H9 (cell line): ENCODE measurements at places on chromosomes 4 and X. TPM values are rescaled to one million over a fixed set of nuclear protein-coding genes. Genes with fewer than 3 reads are reported as not detected.

GRCh38 chrX:119549327-119550016 lies 15.7 kb downstream of the STEEP1 start:
- DNase-seq: no peak
- no peak overlapping the region for H3K27ac ChIP-seq
- no peak overlapping the region for H3K4me3 ChIP-seq
- H3K36me3 ChIP-seq: no peaks in the 10 kb centered on the region; the same call in 2 of the 3 replicates

GRCh38 chrX:153765138-153766079 lies 1.4 kb downstream of the PLXNB3 start:
- no peaks in the 10 kb centered on the region for H3K27me3 ChIP-seq
- H3K36me3 ChIP-seq: peaks cover 2% of the 10 kb centered on the region
- peak; percentile 24 for DNase-seq
- no peaks in the 10 kb centered on the region for H3K4me1 ChIP-seq

GRCh38 chr4:127141856-127142255 lies 490.9 kb upstream of the INTU start:
- no peak overlapping the region for H3K4me3 ChIP-seq
- no peaks in the 10 kb centered on the region for H3K27me3 ChIP-seq
- H3K4me1 ChIP-seq: no peaks in the 10 kb centered on the region
- H3K27ac ChIP-seq: no peak overlapping the region

GRCh38 chrX:1150569-1151347 lies 61.7 kb downstream of the CRLF2 start:
- H3K4me1 ChIP-seq: no peaks in the 10 kb centered on the region
- H3K4me3 ChIP-seq: no peak overlapping the region
- no peaks in the 10 kb centered on the region for H3K27me3 ChIP-seq
- no peaks in the 10 kb centered on the region for H3K36me3 ChIP-seq
- peak; percentile 11 for DNase-seq

GRCh38 chr4:17618926-17619325 lies 4.5 kb downstream of the MED28 start:
- no peak overlapping the region for H3K4me3 ChIP-seq
- DNase-seq: no peak
- peaks cover 36% of the 10 kb centered on the region for H3K36me3 ChIP-seq
- no peak overlapping the region for H3K27ac ChIP-seq
- no peaks in the 10 kb centered on the region for H3K4me1 ChIP-seq

GRCh38 chrX:132584936-132585335 lies 96.1 kb upstream of the MBNL3 start:
- H3K36me3 ChIP-seq: no peaks in the 10 kb centered on the region
- H3K27me3 ChIP-seq: no peaks in the 10 kb centered on the region
- no peak for DNase-seq
- H3K27ac ChIP-seq: no peak overlapping the region

DNA sequence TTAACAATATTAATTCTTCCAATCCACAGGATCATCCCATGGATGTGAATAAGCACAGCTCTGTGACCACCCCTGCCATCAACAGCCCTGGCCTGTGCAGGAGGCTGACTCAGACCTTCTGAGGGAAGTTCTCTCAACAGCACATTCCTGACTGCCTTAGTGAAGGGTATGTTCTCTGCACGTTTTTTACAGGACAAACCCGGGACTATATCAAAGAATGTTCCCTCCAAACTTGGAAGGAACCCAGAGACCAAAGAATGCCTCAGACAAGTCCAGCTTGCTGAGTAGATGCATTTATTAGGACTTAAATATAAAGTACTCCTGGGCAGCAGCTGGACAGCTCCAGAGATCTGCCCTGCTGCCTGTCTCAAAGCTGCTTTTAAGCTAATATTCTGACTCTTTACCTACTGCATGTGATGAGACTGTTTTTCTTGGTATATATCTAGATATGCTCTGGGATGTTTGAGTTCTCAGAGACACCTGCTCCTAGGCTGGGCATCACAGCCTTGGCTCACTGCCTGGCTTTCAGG lies 1127.8 kb upstream of the PRKX start:
- H3K36me3 ChIP-seq: no peaks in the 10 kb centered on the region
- no peak overlapping the region for H3K4me3 ChIP-seq
- no peak overlapping the region for H3K27ac ChIP-seq
- H3K27me3 ChIP-seq: no peaks in the 10 kb centered on the region

- H3K27me3 ChIP-seq: no peaks in the 10 kb centered on the region
- no peak overlapping the region for H3K27ac ChIP-seq
- no peak for DNase-seq
- no peak overlapping the region for H3K4me3 ChIP-seq
These were observed 186.6 kb downstream of the CPEB2 start for GRCh38 chr4:15188605-15189539.

DNA sequence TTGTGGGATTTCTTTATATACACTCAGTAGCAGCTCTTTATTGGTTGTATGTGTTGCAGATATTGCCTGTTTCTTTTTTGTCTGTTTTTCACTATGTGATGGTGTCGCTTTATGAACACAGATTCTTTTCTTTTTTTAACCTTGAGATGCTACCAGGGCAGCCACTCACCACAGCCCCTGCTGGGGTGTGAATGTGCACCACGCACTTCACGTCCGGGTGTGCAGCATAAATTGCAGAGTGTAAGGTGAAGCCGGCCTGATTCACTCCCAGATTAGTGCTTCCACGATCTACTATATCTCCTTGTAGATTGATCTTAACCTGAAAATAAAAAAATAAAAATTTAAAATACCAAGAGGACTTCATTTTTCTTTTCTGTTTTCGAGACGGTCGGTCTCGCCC lies 71.4 kb downstream of the FAM193A start:
- peaks cover 5% of the 10 kb centered on the region; the same call in 1 of the 3 replicates for H3K36me3 ChIP-seq
- H3K4me3 ChIP-seq: no peak overlapping the region; the same call in 2 of the 3 replicates
- no peak overlapping the region for H3K27ac ChIP-seq
- DNase-seq: no peak

- H3K27ac ChIP-seq: no peak overlapping the region
- H3K4me1 ChIP-seq: no peaks in the 10 kb centered on the region
- H3K4me3 ChIP-seq: no peak overlapping the region
- peaks cover 52% of the 10 kb centered on the region for H3K36me3 ChIP-seq
- DNase-seq: no peak
- no peaks in the 10 kb centered on the region for H3K27me3 ChIP-seq
These were observed 36.3 kb downstream of the PKD2 start for GRCh38 chr4:88043586-88044340.

GRCh38 chrX:19382555-19383145 lies 38.9 kb downstream of the PDHA1 start:
- DNase-seq: peak; percentile 76
- H3K27ac ChIP-seq: no peak overlapping the region
- no peaks in the 10 kb centered on the region for H3K4me1 ChIP-seq
- H3K36me3 ChIP-seq: peaks cover 3% of the 10 kb centered on the region

DNA sequence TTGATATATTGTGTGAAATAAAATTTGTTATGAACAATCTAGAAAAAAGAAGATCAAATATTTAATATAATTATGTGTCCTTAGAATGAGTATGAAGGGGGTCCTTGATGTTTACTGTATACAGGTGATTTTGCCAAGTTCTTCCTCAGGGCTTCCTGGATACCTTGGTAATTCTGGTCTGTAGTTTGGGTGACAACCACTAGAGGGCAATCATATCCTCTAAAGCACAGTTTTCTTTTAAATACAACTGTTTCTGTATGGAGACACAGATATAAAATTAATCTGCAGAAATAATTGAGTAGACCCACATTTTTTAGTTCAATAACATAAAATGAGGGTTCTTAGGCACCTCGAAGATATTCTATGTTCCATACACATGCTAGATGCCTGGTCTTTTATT lies 157.7 kb downstream of the SPANXN1 start:
- H3K27ac ChIP-seq: no peak overlapping the region
- H3K4me3 ChIP-seq: no peak overlapping the region
- no peak for DNase-seq
- H3K4me1 ChIP-seq: no peaks in the 10 kb centered on the region
- peaks cover 6% of the 10 kb centered on the region; the same call in 1 of the 3 replicates for H3K36me3 ChIP-seq
- H3K27me3 ChIP-seq: no peaks in the 10 kb centered on the region

DNA sequence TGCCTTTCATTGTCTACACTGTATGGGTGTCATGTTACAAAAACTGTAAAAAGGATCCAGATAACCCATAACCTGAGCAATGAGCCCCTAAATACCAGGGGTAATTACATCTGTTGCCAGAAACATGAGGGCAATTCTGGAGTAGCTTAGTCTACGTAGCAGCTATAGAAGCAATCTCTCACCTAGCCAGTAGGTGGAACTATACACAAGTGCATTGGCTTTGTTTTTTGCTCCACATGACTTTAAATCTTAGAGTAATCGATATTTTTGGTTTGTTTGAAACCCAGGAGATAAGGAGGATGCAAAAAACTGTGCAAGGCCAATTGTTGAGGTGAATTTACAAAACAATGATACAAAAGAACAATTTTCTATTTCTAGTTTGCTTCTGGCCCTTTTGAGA lies 57.5 kb downstream of the GPR82 start:
- no peaks in the 10 kb centered on the region for H3K27me3 ChIP-seq
- no peak for DNase-seq
- H3K4me1 ChIP-seq: no peaks in the 10 kb centered on the region

GRCh38 chr4:140652601-140653000 lies 83.8 kb upstream of the UCP1 start:
- H3K27ac ChIP-seq: no peak overlapping the region
- no peaks in the 10 kb centered on the region for H3K36me3 ChIP-seq
- no peak overlapping the region for H3K4me3 ChIP-seq
- H3K4me1 ChIP-seq: peaks cover 5% of the 10 kb centered on the region; the same call in 1 of the 2 replicates
- H3K27me3 ChIP-seq: no peaks in the 10 kb centered on the region

DNA sequence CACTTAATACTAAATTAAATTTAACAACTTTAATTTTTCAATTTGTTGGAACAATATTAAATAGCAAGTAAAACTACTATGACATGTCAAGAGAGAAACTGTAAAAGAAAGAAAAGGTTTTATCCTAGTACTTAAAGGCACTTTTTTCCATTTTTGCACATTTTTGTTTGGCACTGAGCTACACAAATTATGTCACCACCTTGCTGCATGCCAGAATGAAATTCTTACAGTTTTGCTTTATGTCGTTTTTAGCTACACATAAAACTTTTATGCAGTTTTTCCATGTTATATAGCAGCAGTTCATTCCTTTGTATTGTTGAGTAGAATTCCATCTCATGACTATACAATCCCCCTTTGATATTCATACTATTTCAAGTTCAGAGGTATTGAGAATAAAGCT lies 99.1 kb upstream of the RXFP1 start:
- H3K27me3 ChIP-seq: no peaks in the 10 kb centered on the region
- H3K27ac ChIP-seq: no peak overlapping the region
- DNase-seq: no peak
- no peaks in the 10 kb centered on the region for H3K4me1 ChIP-seq

DNA sequence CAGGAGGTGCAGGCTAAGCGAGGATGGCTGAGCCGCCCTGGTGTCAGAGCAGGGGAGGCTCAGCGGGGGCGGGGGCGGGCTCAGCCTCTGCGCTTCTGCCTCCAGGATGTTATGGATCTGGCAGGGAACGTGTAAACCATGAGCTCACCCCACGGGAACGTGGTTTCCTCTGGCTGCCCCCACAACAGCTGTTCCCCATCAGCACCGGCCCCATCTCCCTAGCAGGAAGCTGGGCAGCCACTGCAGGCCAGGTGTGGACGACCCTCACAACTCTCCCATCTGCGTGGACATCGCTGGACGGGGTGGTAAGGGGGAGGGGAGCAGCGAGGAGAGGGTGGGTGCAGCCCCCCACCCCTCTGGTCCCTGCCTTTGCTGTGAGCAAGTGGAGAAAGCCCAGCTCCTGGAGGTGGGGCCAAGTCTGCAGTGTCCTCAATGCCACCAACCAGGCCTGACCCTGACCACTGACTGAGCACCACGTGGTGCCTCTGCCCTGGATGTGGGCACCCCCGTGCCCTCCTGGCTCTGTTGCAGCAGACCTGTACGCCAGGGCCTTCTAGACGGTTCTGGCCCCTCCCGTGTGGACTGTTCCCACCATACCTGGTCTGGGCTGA lies 28.1 kb upstream of the SPON2 start:
- no peaks in the 10 kb centered on the region for H3K27me3 ChIP-seq
- no peaks in the 10 kb centered on the region for H3K4me1 ChIP-seq
- no peak overlapping the region for H3K27ac ChIP-seq
- no peaks in the 10 kb centered on the region for H3K36me3 ChIP-seq
- peak; percentile 22 for DNase-seq

Gene WDR1
- 366 and 367 TPM in 2 replicates for total RNA-seq

Gene SSX1
- not detected in 2 replicates for total RNA-seq

Gene ZAR1
- total RNA-seq: 0.61 and 0.88 TPM in 2 replicates

Gene PAGE2
- not detected in 2 replicates for total RNA-seq

Gene MAGEA2B
- total RNA-seq: not detected in 2 replicates

Gene ADRA2C
- 7.2 and 8.6 TPM in 2 replicates for total RNA-seq

Gene CXCL5
- 9.2 and 10.8 TPM in 2 replicates for total RNA-seq

Gene FSTL5
- not detected in 2 replicates for total RNA-seq

Gene ARSD
- 9.5 and 10.3 TPM in 2 replicates for total RNA-seq

Gene REPS2
- 3.7 and 4.7 TPM in 2 replicates for total RNA-seq

Gene LDB2
- total RNA-seq: 22.5 and 25.8 TPM in 2 replicates

Gene KIT
- total RNA-seq: 6.7 and 6.9 TPM in 2 replicates
